Myocyte (in vitro differentiated cells): ENCODE measurements at places on chromosomes 6 and 20.
A peak's percentile ranks its signal among the peaks of the same experiment; 100 is the strongest.

- DNase-seq: no peak
Observed at GRCh38 chr20:39004508-39004907, 42.4 kb downstream of the DHX35 start.

GRCh38 chr6:98967616-98968015 is 19.9 kb upstream of the FBXL4 start:
- no peak for DNase-seq

- DNase-seq: peak; percentile 11
Observed at GRCh38 chr6:123316733-123317323, 319.9 kb downstream of the TRDN start.

- no peak for DNase-seq
Observed at GRCh38 chr20:19110881-19111460, 101.5 kb upstream of the SLC24A3 start.

DNA sequence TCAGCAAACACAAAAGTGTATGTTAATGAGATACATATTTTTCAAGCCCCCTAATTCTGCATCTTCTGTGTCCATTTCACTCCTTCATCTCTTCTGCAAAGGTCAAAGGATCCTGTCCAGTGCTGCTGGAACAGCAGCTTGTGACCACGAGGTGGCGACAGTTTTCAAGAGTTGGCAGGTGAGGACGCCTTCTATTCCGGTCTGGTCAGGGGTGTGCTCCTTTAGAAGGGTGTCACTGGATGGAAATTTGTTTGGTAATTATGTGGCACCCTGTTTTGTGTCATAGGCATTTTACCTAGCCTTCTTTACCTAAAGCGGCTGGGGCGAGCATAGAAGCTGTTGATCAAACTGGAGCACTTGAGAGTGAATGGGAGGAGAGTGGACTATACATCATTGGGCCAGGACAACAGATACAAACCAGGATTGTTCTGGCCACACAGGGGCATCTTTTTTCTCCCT is 32.9 kb upstream of the ERVFRD-1 start:
- DNase-seq: peak; percentile 81

- peak; percentile 22 for DNase-seq
Observed at GRCh38 chr20:16423311-16424212, 149.7 kb downstream of the KIF16B start.

DNA sequence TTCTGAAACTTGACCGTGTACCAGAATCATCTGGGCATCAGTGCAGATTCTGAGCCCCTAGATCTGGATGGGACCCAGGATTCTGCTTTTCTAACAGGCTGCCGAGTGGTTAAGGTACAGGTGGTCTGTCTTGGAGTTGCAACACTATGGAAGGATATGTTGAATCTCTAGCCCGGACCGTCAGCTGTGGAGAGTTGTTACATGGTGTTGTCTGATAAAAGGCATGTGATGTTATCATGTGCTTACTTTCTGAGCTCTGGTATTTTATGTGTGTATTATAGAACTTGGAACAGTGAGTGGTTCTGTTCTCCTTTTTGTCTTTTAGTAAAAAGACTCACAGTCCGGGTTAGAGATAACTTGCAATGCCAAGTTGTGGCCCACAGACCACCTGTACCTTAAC is 123.0 kb downstream of the JARID2 start:
- no peak for DNase-seq

- DNase-seq: peak; percentile 50
Observed at GRCh38 chr6:42453654-42454427, 2.1 kb upstream of the TRERF1 start.

DNA sequence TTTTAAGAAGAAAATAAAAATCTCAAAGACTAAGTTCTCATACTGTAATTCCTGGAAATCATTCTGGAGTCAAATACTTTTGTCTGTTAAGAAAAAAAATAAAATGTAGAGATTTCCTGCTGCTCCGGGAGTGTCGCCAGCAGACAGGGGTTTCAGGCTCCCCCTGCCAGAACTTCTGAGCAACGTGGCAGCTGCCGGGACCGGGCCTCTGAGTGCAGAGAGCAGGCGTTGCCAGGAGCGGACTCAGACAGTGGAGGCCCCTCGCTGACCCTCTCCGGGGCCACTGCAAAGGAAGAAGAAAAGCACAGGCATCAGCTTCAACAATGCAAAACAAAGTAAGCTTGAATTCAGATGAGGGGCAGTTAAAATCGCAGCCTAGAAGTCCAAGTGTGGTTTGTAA is 95.5 kb downstream of the THBS2 start:
- peak; percentile 83 for DNase-seq

DNA sequence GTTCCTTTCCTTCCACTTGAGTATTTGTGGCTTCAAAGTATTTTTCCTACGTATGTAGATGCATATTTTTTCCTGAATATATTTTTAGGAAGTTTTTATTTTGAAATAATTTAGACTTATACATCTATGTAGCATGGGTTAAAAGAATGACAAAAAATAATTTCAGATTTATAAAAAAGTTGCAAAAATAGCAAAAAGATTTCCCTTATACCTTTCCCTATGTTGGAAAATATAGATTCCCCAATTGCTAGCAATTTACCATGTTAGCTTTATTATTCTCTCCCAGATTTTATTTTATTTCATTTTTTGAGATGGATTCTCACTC is 69.8 kb downstream of the SCAND1 start:
- no peak for DNase-seq

GRCh38 chr6:89122625-89123024 is 4.8 kb upstream of the SRSF12 start:
- peak; percentile 46 for DNase-seq

DNA sequence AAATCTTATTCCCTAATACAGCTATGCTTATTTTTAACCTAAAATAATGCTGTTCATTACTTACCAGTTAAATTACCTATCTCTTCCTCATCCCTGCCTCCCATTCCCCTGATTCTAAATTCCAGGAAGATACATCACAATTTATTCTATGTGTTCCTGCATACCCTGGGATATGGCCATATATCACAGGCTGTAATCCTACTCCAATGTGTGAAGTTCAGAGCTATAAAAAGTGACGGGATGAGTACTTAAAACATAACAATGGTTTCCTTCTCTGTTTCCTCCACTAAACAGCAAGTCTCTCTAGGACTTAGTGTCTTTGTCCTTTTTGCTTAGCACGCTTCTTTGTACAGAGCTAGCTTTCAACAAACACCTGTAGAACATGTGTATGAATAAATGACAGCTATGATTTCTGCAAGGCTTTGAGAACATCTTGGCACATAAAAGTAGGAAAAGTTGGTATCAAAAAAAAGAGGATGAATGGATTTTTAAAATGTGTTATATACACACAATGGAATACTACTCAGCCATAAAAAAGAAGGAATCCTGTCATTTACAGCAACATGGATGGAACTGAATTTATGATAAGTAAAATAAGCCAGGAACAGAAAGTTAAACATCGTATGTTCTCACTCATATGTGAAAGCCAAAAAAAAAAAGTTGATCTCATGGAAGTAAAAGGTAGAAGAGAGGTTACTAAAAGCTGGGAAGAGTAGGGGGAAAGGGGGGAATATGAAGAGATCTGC is 45.8 kb downstream of the SESN1 start:
- no peak for DNase-seq

- DNase-seq: no peak
Observed at GRCh38 chr6:145233955-145234354, 501.4 kb downstream of the EPM2A start.

DNA sequence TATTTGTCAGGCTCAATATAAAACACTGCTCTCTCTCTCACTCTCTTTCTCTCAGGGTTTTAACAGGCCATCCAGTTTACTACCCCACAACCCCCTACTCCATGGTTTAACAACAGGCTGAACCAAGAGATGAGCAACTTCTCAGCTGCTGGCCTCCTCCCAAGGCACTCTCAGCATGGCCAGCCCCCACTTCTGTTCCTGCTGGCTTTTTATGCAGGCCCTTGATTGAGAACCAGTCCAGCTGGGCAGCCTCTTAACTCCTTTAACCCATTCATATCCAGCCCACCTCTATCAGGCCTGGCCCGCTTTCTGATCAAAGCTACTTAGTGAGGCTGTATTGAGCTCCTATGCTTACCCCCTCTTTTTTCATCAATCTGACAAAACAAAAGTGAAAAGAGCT is 346.8 kb upstream of the POU3F2 start:
- no peak for DNase-seq

GRCh38 chr6:57283106-57283505 is 34.3 kb upstream of the PRIM2 start:
- DNase-seq: peak; percentile 52

DNA sequence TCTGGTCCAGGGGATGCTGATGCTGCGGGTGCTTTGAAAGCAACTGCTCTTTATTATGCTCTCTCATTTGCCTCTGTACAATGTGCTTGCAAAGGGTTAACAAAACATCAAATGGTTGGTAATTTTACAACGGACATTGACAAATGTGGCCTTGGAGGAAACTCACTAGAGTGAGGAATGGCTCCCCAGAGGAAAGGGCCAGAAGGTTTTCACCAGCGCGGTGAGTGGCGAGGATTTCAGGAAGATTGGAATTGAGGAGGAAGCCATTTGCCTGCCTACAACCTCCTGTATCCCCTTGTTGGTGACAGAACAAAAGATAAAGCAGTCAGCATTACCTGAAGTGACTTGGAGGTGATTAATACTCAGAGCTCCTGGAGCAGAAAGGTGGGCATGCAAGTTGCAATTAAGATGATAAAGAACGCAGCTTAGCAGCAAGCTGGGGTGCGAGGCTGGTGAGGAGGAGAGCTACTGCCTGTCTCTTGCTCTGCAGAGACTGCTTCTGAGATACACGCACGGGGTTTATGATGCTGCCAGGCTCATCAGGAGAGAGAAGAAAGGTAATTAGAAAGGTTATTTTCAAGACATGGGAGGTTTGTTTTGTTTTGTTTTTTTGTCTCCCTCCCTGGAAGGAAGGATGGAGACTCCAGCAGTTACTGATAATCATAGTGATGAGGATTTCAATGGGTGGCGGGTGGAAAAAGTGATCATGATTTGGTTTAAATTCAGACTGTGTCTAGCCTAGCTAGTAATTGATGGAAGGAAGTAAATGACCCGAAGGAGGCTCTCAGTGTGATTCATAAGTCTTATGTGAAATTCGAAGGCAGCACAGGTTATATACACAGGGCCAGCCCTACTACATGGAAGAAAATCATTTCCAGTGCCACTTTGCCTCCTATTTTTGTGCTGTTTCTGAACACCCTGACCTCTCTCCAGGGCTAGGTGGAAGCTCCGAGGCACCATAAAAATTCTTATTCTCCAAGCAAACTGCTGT is 141.6 kb upstream of the DTNBP1 start:
- DNase-seq: no peak

- no peak for DNase-seq
Observed at GRCh38 chr6:155424181-155424580, 31.5 kb downstream of the NOX3 start.

- DNase-seq: no peak
Observed at GRCh38 chr6:163712981-163713380, 298.5 kb downstream of the QKI start.

GRCh38 chr6:43435682-43436437 is 8.5 kb downstream of the ABCC10 start:
- DNase-seq: no peak

- DNase-seq: no peak
Observed at GRCh38 chr6:147347179-147347881, 143.1 kb downstream of the STXBP5 start.

GRCh38 chr20:18004384-18005031 is 35.7 kb downstream of the MGME1 start:
- peak; percentile 82 for DNase-seq

GRCh38 chr6:56027865-56028264 is 152.5 kb upstream of the BMP5 start:
- DNase-seq: no peak

- peak; percentile 41 for DNase-seq
Observed at GRCh38 chr6:124963831-124964763, 1.9 kb downstream of the RNF217 start.

- no peak for DNase-seq
Observed at GRCh38 chr20:54698373-54698772, 223.0 kb downstream of the DOK5 start.
